Activated naive CD4-positive, alpha-beta T cell treated with Interleukin-2 at 50 U/mL for 16 hours (primary cell): ENCODE measurements at places on chromosomes 2 and 18.

- no peak for DNase-seq
Measured at GRCh38 chr2:240296476-240297255, 138.8 kb upstream of the GPC1 start.

GRCh38 chr18:45834306-45834705, 8.8 kb downstream of the SIGLEC15 start:
- no peak for DNase-seq

GRCh38 chr2:215530191-215530968, 94.5 kb upstream of the FN1 start:
- DNase-seq: no peak

GRCh38 chr2:16134436-16135165, 194.3 kb downstream of the MYCN start:
- DNase-seq: no peak

GRCh38 chr2:88687384-88687783, 4.1 kb upstream of the RPIA start:
- no peak for DNase-seq
